HepG2 (cell line): ENCODE measurements at places on chromosomes 3 and 15.
A peak's percentile ranks its signal among the peaks of the same experiment; 100 is the strongest.

DNA sequence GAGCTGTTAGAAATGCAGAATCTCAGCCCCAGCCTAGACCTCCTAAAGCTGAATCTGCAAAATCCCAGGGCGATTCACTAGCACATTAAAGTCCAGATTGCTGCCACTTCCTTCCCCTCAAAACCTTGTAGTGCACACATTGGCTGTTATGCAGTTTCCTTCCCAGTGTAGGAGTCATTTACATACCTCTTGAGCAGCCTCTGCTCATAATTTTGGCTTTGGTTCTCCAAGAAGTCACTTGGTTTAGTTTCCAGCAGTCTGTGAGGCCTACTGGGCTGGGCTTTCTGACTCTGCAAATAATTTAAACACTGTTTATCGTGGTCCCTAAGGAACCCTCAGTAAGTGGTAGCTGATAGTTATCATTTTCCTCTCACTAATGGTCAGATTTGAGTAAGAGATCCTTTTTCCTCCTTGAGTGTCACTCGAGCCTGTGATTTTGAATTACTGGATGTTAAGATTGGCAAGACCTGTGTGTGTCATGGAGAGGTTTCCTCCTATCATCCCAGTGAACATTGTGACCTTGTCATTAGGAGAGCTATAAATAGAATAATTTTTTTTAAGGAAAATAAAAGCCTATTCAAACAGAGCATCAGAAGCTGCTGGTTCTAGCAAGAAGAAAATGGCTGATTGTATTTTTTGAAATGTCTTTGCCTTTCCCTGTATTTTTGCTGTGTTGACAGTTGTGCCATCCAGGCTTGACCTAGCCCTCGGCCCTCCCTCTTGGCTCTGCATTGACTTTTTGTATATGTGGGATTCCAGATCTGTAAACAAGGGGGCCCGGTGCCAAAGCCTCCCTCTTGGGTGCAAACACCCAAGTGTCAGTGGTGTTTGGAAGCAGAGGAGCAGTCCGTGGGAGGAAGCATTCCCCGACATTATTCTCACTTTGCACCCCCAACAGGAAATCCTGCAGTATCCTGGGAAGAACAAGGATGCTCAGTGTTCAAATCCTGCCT lies 134.8 kb upstream of the ANKRD28 start:
- no peak for DNase-seq

DNA sequence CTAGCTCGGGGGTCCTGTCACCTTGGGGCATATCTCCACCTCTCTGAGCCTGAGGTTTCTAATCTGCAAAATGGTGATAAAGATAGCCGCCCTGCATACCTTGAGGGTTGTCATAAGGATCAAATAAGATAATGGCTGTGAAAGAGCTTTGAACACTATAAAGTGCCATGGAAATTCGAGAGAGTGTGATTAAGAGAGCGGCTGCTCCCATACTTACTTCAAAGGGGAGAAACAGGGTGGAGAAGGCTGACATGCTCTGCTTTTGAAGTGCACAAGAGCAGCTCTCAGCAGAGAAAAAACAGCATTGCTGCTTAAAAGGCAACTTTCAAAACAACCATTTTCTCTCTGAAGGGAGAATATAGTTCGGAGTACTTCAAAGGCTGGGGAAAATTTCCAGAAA lies 529.2 kb downstream of the EPHB1 start:
- DNase-seq = no peak

DNA sequence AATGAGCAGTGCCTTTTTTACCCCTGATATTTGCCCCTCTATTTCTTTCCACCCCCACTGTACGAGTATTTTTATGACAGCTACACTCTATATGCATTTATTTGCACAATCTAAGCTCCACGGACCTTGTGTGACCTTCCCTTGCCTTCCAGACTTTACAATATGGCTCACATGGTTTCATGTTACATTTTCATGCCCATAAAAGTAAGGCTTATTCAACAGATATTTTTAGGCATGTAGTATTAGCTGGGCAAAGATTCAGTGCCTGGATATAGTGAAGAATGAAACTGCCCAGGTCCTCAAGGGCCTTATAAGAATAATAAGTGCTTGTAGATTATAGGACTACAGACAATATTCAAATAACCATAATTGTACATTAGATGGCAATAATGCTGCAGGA lies 481.9 kb upstream of the CNTN4 start:
- DNase-seq = no peak

DNA sequence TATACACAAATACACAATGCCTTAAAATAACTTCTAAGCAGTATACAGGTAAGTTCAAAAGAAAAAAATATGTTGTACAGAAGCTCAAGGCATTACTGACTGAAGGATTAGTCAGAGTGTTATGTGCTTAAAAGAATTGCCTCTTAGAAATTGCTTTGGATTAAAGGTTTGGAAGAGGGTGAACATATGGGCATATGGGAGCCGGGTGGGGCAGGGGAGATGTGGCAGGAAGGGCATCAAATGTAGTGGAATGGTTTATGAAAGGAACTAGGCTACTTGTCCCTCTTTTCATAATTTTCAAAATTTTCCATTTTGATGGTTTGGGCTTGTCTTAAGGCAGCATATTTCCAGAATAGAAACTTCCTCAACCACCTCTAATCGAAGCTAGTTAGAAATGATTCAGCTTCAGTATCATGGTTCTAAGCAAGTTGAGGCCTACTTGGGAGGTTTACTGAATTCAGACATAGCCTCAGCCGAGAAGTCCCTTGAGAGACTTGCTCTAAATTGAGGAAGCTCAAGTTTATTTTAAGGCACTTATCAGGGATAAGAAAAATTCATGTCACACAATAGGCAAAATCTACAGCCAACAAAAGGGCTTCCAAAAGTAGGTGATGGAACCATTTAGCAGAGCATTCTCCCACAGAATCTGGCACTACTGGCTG lies 10.1 kb upstream of the GOLGB1 start:
- no peak for DNase-seq

DNA sequence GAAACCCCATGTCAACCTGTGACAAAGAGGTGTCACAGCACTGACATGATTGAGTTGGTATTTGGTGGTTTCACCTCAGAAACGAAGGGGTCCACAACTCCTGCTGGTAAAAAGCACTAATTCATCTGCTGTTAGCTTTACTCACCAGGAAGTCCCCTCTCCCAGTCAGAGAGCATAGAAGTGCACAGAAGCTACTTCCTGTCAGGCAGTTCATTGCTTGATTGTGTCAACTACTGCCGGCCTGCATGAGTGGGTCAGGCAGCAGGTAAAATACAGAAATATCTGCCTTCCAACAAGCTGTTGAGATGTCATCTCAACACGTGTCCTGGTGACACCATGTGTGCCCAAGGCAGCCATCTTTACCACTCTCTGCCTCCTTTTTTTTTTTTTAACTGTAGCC lies 596.6 kb upstream of the NR2F2 start:
- DNase-seq = no peak

GRCh38 chr3:40398346-40398745 lies 11.4 kb downstream of the ENTPD3 start:
- DNase-seq = peak; percentile 71

- DNase-seq = peak; percentile 64
These were observed 11.9 kb downstream of the GRM2 start for GRCh38 chr3:51718547-51719409.

DNA sequence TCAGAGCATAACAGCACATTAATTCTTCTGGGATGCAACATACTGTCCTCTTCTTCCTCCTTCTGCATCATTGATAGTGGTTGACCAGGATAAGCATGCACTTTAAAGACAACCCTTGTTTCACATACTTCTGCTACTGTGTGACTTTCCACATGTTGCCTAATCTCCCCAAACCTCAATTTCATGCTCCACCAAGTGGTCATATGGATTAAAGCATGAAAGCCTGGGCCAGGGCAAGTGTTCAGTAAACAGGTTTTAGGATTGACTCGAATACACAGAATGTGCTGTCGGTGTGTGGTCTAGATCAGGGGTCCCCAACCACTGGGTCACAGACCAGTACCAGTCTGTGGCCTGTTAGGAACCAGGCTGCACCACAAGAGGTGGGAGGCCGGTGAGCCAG lies 22.5 kb upstream of the BFSP2 start:
- DNase-seq = peak; percentile 28

GRCh38 chr3:143410259-143410658 lies 290.7 kb downstream of the CHST2 start:
- no peak for DNase-seq

- peak; percentile 5 for DNase-seq
These were observed 4.2 kb upstream of the CHRM5 start for GRCh38 chr15:33963831-33964664.

- DNase-seq = no peak
These were observed 155.9 kb upstream of the BCL6 start for GRCh38 chr3:187900993-187901755.

DNA sequence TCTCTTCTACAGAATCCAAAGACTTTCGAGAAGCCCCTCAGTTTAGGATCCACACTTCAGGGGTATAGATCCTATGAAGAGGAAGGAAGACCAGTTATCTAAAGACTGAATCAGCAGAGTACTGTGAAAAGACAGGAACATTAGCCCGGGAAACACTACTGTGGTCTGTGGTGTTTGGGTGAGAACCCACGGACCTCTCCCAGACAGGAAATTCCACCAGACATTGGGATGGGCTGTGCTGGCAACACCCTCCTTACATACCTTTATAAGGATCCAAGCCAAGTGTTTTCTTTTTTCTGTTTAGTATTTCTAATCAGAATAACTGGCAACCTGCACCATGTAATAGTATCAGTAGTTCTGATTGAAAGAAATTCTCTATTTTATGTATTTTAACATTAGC lies 14.1 kb downstream of the TMEM207 start:
- DNase-seq = no peak

DNA sequence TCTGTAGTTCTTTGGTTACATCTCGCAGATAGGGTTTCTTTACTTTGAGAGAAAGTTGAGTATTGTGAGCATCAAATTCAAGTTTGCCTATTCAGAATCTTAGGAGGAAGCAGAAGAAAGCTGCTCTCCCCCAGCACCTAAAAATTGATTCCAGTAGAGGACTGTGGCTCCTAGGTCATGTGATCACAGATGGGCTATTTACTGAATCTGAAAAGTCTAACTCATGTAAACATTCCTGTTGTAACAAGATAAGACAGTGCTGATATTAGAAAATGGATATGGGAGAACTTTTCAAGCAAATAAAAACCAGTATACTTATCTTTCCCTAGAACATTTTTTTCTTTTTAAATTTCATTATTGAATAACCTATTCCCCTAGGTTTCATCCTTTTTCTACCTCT lies 308.4 kb upstream of the SLITRK3 start:
- no peak for DNase-seq

DNA sequence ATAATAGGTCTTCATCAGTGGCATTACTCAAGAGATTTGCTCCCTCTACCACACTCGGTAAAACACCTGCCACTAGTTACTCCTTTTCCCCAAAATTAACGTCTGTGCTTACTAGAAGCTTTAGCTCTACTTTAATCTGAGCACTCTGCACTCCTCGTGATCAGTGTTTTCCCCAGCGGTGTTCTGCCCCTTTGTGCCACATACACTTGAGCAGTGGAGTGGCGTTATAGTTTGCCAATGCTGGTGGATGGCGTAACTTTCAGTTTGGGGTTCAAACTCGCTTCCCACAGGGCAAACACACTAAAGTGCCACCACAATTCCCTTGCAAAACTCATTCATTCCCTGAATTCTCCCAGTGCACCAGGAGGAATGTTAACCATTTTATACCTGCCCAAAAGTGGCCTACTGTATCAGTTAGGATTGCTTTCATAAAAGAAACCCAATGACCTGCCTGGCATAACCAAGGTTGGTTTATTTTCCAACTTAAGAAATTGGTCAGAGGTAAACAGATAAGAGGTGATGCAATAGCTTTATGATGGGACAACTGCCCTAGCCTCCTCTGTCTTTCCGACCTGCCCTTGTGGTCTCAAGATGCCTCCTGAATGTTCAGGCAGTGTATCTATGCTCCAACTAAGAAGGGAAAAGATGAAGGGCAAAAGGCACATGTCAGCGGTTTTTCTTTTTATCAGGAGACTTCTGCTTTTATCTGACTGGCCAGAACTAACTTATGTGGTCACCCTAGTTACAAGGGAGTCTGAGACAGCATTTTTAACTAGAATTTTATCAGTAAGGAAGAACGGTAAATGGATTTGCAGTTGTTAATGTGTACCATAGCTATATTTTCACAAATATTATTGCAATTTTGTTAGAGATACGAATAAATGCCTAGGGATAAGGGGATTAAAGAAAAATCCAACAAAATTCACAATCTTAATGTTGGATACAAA lies 83.9 kb downstream of the FSIP1 start:
- no peak for DNase-seq

GRCh38 chr3:184619369-184619768 lies 57.8 kb downstream of the EPHB3 start:
- DNase-seq = no peak

GRCh38 chr3:53806182-53807116 lies 39.8 kb downstream of the CHDH start:
- peak; percentile 23 for DNase-seq

- no peak for DNase-seq
These were observed 54.9 kb downstream of the TGFBR2 start for GRCh38 chr3:30661098-30661873.

- no peak for DNase-seq
These were observed 187.9 kb downstream of the MECOM start for GRCh38 chr3:169475576-169475975.

DNA sequence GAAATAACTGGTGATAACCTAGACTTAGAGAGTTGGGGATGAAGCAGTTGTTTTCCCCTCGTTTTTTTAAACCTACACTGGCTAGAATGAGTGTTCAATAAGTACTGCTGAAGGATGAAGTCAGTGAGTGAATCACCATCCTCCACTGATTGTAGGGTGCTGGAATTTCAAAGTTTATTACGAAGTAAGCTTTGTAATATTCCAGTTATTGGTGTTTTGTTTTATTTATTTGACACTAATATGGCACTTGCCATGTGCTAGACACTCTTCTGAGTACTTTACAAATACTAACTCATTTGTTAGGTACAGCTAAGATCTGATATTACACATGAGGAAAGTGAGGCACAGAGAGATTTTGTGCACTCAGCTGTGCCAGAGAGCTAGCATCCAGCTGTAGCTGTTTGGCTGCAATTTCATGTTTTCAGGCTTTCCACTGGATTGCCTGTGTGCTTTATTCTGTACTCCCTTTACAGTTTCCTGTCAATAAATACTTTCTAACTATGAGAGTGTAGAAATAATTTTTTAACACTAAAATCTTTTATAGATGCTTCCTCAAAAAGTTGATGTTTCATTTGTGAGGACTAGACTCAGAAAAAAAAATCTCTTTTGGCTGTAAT lies 5.8 kb downstream of the MAP2K5 start:
- no peak for DNase-seq

- DNase-seq = no peak
These were observed 59.8 kb downstream of the AGTR1 start for GRCh38 chr3:148757238-148758215.

DNA sequence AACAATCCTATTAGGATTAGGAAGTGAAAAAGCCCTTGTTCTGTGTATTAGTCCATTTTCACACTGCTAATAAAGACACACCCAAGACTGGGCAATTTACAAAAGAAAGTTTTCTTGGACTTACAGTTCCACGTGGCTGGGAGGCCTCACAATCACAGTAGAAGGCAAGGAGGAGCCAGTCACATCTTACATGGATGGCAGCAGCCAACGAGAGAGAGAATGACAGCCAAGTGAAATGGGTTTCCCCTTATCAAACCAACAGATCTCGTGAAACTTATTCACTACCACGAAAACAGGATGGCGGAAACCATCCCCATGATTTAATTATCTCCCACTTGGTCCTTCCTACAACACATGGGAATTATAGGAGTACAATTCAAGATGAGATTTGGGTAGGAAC lies 248.2 kb upstream of the KCNMB2 start:
- DNase-seq = no peak

- DNase-seq = no peak
These were observed 33.4 kb upstream of the RSL24D1 start for GRCh38 chr15:55230051-55230670.

- peak; percentile 8 for DNase-seq
These were observed 1009.8 kb downstream of the TUSC7 start for GRCh38 chr3:117719316-117719926.

GRCh38 chr15:42107473-42107872 lies 13.1 kb upstream of the PLA2G4D start:
- DNase-seq = no peak
